Left cardiac atrium (tissue), 4 donors: ENCODE measurements at places on chromosomes 16 and 17.

DNA sequence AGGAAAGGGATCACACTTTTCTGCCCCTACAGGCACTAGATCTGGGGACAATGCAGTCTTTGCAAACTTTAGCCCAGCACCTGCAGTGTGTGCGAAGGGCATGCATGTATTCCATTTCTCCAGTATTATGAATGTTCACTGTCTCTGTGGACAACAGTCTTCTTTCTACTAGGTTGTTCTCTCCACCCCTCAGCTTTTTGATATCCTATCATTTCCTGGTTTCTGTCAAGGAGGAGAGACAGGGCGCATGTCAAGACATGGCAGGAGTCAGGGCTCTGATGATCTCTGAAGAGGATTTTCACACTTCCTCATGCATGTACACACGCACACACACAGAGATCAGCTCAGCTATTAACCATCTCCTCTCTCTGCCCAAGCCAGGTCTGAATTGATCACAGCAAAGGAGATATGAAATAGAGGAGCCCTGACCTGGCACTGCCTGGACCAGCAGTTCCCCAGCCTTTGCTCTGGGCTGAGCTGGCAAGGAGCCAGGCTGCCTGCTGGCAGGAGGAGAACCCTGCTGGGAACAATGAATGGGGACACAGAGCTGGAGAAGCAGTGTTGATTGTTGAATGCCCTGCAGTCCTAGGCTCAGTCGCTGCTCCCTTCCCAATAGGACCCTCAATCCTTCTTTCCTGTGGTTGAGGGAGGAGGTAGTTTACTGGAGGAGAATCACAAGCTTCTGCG is 2.6 kb downstream of the GPR179 start:
- peak; percentile 73 for DNase-seq

- no peak for DNase-seq
Measured at GRCh38 chr16:26413780-26414179, 652.9 kb upstream of the C16orf82 start.

GRCh38 chr17:79812353-79813258 is 15.7 kb upstream of the CBX8 start:
- no peak for DNase-seq

- DNase-seq = no peak
Measured at GRCh38 chr17:60659156-60659555, 18.5 kb upstream of the BCAS3 start.

DNA sequence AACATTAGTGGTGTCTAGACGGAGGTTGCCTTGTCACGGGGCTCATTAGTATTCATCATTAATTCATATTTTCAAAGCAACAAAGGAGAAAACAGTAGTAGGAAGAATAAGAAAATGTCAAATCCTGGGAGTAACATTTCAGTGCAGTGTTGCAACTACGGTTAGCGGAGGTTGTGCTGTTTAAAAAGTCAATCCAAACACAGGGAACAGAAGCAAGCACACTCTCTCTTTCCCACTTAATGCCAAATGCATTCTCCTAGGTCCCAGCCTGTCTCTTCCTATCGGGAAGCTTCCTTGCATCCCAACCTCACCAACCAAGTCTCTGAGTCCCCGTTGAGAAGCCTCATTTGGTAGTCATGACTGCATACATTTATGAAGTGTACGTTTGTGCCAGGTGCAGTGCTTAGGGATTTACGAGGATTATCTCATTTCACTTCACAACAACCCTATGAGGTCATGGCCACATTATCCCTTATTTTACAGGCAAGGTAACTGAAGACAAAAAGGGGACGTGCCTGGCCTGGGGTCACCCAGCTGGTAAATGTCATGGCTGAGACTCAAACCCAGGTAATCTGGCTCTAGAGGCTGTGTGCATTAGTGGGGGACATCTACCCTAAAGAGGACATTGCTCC is 283.6 kb upstream of the SALL1 start:
- no peak for DNase-seq

DNA sequence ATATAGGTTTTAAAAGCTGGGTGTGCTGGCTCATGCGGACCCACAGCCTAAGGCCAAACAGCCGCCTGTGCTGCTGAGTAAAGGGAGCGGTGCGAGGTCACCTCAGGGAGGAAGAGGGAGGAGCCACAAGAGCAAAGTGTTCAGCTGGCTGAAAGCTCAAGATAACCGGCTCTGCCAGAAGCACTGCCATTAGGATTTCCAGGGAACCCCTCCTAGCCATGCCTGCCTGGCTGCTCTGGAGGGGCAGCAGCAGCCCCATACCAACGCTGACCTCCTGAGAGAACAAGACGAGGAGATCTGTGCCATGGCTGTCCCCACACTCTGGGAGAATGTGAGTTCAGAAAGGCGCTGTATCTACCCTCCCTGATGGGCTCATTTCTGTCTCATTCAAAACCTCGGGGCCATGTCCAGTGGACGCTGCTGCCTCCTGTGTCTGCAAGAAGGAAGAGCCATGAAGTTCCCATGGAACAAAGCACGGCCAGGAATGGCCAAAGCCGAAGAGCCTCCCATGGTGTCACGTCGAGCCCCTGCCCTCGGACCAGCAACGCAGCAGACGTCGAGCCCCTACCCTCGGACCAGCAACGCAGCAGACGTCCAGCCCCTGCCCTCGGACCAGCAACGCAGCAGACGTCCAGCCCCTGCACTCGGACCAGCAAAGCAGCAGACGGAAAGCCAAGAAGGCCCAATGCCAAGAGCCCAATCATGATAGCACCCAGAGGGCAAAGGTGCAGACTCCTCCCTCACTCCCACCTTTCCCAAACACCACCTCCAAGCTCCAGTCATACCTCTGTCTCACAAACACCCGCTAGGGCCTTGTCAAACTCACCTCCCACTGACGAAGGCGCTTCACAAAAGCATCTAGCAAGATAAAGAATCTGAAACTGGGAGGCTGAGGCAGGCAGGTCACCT is 107.0 kb downstream of the ANKRD11 start:
- DNase-seq = no peak

- no peak for DNase-seq
Measured at GRCh38 chr17:76121932-76122430, 18.4 kb upstream of the EXOC7 start.

- DNase-seq = no peak
Measured at GRCh38 chr16:12539185-12539929, 264.3 kb downstream of the CPPED1 start.

- no peak for DNase-seq
Measured at GRCh38 chr16:88202207-88202745, 180.5 kb upstream of the ZNF469 start.

DNA sequence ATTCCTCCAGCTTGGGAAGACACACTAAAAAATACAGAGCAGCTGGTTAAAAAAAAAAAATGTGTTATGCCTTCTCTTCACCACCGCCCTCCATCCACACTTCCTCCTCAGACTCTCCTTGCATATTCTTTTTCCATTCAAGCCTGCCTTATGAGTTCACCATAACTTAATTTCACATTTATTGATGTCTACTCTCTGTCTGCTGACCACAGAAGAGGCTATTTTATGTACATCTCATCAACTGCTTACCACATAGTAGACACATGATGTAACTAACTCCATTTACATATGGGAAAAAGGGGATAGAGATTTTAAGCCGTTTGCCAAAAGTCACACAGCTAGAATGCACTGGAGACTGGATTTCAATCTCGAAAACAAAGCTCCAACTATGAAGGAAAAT is 409.8 kb downstream of the CDH11 start:
- no peak for DNase-seq

DNA sequence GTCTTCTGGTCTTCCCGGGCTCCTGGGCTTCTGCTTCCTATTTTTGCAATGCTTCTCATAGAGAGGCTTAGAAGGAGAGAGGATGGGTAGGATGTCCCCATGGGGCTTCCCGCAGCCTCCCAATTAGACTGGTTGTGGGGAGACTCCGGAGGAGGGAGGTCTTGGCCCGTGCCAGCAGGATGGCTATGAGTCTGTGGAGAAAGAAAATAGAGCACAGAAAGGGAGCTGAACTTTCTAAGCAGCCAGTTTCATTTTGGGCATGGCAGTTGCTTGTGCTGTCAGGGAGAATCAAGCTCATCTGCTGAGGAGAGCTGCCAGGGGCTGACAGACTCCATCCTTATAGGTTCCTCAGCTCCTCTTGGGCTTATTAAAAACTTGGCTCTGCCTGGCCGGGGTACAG is 204.0 kb downstream of the SHISA9 start:
- DNase-seq = no peak

DNA sequence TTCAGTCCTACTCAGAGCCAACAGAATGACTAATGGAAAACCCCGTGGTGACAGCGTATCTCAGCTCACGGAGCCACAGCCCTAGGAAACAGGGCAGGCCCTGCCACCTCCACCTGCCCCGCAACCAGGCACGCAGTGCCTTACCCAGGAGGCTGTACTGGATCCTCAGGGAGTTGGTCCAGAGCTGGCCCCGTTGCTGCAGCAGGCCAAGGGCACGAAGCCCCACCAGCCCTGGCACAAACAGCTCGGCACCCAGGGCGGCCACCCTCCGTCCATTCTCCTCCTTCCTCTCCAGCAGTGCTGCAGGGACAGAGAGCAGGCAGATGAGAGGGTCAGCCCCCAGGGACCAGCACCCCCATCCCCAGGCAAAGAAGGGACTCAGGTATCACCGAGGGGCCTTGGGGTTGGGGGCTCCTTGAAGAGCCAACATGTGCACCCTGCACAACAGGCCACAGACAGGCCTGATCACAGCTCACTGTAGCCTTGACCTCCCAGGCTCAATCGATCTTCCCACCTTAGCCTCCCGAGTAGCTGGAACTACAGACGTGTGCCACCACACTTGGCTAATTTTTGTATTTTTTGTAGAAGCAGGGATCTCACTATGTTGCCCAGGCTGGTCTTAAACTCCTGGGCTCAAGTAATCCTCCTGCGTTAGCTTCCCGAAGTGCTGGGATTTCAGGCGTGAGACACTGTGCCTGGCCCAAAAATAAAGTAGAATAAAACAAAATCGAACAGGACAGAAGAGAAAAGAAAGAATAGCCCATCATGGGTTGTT is 115.7 kb downstream of the RMI2 start:
- DNase-seq = no peak

DNA sequence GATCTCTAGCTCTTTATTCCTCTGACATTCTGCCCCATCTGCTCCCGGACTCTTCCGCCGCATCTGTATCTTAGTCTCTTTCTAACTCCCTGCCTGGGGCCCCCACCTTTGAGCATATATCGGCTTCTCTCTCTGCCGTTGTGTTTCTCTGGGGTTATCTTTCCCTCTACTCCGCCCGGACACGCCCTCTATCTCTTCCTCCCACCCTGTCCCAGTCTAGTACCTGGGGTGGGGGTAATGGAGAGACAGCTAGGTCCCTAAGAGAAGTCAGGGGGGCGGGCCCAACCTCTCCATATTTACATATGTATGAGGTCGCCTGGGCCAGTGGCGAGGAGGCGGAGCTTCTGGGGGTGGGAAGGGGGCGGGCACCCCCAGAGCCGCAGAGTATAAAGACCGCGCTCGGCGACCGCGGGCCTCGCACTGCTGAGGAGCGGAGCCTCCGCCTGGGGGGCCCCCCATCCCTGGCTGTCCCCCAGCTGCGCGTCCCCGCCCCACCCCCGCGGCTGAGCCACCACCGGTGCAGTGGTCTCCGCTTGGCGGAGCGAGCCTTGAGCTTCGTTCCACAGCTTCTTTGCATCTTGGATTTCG is at the start of gene ATP1B2:
ATP1B2 (plus strand) TSS at position 418 of the 588 bp plus-strand sequence. CDS start 593 bp downstream, outside the sequence.
- peak; percentile 83 for DNase-seq

GRCh38 chr17:32636598-32637218 is 149.9 kb downstream of the CDK5R1 start:
- no peak for DNase-seq

- DNase-seq = no peak
Measured at GRCh38 chr17:27290916-27291598, 2.9 kb upstream of the WSB1 start.

- no peak for DNase-seq
Measured at GRCh38 chr16:89295071-89295900, 77.8 kb downstream of the ZNF778 start.

GRCh38 chr17:67491009-67491680 is 114.1 kb downstream of the PITPNC1 start:
- peak; percentile 94 for DNase-seq

- no peak for DNase-seq
Measured at GRCh38 chr17:77491921-77492445, 351.2 kb downstream of the SEC14L1 start.

DNA sequence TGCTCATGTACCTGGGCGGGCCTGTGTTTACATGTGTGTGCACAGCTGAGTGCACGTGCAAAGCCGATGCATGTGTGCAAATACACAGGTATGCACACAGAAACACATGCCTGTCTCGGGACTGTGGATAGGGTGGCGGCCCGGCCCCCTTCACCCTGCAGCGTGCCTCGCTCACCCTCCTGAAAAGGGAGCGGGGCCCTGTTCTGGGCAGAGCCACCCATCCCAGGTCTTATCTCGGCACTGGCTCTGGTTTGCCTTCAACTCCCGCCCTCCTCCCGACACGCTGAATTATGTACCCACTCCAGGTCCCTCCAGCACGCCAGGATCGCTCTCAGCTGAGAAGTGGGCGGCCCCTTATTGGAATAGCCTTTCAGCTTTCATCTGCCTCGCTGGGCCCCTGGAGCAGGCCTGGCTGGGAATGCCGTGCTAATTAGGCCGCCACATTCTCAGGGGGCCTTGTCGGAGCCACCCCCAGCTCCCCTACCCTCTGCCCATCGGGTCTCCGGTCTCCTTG is 77.8 kb downstream of the RTN4RL1 start:
- DNase-seq = peak; percentile 68

DNA sequence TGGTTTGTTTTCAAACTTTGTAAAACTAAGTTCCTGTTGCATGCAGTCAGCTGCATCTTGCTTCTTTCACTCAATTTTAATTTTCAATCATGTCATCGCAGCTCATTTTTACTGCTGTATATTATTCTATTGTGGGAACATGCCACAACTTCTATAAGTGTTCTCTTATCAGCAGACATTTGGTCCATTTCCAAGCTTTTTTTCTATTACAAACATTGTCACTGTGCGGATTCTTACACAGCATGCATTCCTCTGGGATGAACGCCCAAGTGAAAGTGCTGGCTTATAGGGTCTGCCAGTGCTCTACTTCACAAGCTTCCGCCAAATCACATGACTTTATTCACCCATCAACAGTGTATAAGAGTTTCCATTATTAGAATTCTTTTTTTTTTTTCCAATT is 22.7 kb downstream of the GINS3 start:
- no peak for DNase-seq

GRCh38 chr17:6831661-6832263 is at the start of gene TEKT1:
Gene TEKT1 (minus strand): TSS chr17:6831729. CDS start chr17:6830376, 1,353 bp downstream.
- peak; percentile 79 for DNase-seq

GRCh38 chr16:19396555-19397011 is 21.1 kb upstream of the TMC5 start:
- no peak for DNase-seq

GRCh38 chr17:42920106-42920900 is 19.7 kb downstream of the G6PC1 start:
- no peak for DNase-seq

- DNase-seq = peak; percentile 7
Measured at GRCh38 chr17:45326626-45327025, 9.8 kb upstream of the MAP3K14 start.
